ENCODE measurements at places on chromosomes 2 and 18.

DNA sequence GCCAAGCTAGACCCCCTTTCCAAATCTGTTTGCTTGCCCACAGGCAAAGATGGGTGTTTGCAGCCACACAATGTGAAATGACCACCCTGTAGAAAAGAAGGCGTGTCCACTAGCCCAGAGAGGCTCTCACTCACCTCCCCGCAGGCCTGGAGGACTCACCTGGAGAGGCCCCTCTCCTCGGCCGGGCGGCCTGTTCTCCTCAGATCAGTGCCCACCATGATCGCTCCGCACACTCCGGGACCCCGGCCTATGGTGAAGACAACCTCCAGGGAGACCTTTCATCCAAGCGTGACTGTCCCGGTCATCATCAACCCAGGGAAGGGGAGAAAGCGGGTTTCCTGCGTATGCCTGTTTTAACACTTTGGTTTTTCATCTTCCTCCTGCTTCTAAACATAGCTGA is 328.7 kb upstream of the SALL3 start:
- DNase-seq: no peak

DNA sequence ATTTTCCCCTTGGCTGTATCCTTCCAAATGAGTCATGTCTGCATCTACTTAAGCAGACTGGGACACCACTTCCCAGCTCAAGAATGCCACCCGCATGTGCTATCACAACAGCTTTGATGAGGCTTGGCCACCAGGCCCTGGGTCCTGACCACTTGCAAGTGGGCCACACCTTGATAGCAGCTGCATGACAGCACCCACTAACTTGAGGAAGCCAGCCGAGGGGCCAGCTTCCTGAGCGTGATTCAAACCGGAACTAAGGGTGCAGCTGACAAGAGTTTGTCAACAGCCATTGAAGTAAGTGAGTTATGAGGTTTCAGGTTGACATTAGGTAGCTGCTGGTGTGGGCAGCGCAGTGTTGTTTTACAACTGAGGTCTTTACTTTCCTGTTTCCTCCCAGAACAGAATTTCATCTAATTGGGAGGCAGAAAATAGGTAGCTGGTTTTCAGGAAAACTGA is 54.4 kb downstream of the EPHA4 start:
- peak; percentile 34 for DNase-seq

- DNase-seq: no peak
Observed at GRCh38 chr18:10143596-10143995, 229.8 kb downstream of the VAPA start.

GRCh38 chr2:102166189-102166845 is 20.5 kb upstream of the IL1RL2 start:
- DNase-seq: no peak

GRCh38 chr18:46566111-46566510 is 90.9 kb downstream of the LOXHD1 start:
- DNase-seq: no peak

GRCh38 chr2:226802573-226802972 is 3.0 kb upstream of the IRS1 start:
- DNase-seq: no peak

DNA sequence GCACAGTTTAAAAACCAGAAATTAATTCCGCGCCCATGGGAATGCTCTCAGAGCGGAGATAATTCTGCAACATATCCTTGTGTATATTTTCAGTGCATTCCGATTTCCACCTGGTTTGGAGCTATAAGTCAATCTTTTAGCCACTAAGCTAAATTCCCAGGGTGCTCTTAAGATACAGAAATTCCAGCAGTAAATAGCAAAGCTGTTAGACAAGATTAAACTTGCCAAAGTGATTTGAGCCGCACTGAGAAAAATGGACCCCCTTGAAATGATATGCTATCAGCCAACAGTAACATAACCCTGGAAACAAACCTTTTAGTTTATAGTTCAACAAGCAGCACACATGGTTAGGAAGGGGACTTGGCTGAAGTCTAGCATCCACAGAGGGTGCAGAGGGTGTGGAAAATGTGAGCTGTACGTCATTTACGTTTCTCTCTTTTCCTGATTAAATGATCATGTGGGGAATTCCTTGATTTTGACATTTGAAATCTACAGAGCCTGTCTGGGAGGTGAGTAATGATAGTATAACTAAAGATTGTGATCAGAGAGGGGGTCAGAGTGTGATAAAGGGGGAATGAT is 99.8 kb upstream of the COPS8 start:
- no peak for DNase-seq

DNA sequence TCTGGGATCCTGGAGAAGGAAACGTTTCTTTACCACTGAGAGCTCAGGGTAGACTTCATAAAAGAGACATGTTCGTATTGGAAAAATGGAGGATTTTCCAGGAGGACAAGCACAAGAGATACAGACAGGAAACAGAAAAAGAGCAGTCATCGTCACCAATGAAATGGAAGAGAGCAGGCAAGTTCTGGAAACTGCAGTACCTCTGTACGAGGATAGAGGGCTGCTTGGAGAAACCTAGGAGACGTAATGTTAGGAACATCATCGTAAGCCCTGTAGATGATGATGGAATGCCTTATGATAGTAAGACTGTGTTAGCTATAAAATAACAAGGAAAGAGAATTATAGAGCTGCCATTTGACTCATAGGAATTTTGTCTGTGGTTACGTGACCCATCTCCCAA is 121.1 kb upstream of the KLHL14 start:
- no peak for DNase-seq

GRCh38 chr18:5974696-5975095 is 79.4 kb upstream of the TMEM200C start:
- no peak for DNase-seq

DNA sequence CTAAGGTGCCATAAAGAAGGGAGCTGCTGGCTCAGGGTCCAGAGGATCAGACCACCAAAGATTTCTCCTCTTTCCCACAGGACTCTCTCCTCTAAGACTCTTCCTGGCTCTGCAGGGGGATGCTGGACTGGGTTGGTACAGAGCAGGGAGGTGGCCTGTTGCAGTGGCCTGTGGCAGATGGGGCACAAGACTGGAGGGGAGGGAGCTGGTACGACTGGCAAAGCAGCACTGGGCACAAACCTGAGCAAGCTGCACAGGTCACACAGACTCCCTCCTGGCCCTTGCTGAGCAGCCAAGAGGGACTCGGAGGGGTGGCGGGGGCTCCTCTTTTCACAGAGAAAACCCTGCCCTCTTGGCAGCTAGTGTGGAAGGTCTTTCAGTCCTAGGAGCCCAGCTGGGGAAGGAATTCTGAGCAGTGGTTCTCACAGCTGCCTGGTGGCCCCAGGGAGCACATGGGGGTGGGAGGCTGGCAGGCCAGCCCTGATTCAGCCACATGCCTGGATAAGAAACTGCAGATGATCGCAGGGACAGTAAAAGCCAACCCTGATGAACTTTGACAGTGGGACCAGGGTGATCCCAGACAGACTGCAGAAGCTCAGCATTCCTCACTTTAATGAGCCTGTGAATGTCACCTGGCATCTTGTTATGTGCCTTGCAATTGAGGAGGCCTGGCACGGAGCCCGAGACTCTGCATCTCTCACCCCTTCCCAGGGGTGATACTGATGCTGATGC is 32.5 kb upstream of the ACAA2 start:
- DNase-seq: no peak

- no peak for DNase-seq
Observed at GRCh38 chr2:65791404-65791975, 359.1 kb upstream of the SPRED2 start.

GRCh38 chr2:11744631-11745394 is 1.6 kb upstream of the LPIN1 start:
- DNase-seq: no peak

DNA sequence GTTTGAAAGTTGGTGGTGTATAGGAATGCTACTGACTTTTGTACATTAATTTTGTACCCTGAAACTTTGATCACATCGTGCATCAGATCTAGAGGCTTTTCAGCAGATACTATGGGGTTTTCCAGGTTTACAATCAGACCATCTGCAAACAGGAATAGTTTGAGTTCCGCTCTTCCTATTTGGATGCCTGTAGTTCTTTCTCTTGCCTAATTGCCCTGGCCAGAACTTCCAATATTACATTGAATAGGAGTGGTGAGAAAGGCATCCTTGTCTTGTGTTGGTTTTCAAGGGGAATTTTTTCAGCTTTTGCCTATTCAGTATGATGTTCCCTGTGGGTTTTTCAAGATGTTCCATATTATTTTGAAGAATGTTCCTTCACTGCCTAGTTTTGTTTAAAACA is 633.5 kb downstream of the KCNJ3 start:
- DNase-seq: no peak

GRCh38 chr2:98241592-98241991 is 104.7 kb upstream of the CNGA3 start:
- DNase-seq: no peak

- no peak for DNase-seq
Observed at GRCh38 chr18:63708650-63709049, 5.9 kb downstream of the SERPINB11 start.
